LoVo (cell line): ENCODE measurements at places on chromosomes 1 and 21.

DNA sequence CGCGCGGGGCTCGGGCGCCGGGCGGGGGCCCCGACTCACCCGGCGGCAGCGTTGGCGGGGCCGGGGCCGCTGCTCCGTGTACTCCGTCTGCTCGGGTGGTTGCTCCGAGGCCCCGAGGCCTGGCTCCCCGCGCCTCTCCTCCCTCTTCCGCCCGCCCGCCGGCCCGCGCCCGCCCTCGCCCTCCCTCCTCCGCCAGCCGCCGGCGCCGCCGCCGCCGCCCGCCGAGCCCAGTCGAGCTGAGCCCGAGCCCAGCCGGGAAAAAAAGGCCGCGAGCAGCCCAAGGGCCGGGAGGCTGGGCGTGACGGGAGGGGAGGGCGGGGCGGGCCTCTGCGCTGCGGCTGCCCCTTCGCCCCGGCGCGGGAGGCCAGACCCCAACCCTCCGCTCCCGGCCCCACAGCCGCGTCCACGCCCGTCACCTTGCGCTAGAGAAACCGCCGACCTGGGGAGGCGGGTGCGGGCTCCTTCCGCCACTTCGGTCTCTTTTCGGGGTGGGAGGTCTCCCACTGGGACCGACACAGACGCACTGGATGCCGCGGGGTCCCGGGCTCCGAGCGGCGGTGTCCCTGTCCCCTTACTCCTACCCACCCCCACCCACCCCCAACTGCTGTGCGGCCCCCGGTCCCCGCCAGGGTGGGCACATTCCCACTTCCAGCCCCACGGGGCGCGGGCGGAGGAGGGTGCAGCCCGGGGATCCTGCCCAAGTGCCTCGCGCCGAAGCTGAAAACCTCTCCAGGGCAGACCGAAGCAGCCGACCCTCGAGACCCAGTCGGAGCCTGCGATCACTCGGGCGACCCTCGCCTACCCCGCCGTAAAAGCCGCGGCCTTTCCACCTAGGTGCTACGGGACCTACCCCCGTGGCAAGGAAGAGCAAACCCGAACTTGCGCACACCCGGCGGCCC lies at the start of gene CERS2:
Gene CERS2, minus strand, starts transcription at position 256 of the 899 bp plus-strand sequence. CDS start 5,745 bp downstream, outside the sequence.
- DNase-seq = peak; percentile 69

DNA sequence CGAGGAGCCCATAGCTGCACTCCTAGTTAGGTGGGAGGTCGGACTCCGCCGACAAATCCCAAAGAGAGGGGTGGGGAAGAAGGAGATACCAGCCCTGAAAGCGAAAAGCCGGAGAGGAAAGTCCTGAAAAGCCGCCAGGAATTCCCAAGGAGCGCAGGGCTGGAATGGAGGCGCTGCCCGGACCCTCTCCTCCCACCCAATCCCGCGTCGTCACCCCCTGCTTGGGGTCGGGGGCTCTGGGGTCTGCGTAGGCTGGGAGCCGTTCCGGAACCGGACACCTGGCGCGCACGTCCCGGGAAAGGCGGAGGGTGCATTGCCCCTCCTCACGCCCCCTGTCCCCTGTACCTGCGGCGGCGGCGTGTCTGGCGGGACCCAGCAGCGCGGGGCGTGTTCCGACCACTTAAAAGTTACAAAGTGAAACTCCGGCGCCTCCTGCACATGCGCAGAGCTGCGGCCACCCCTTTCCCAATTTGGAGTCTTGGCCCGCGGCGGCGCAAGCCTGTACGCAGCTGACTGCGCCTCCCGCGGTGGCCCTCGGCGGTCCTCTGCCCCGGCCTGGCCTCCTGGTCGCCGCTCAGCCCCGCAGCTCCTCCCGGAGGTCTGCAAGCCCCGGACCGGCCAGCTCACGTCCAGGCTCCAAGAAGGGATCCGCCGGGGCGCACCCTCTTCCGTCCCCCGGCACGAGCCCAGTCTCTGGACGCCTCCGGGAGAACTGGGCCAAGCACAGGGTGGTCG lies at the start of gene TMEM63A:
Gene TMEM63A, minus strand, starts transcription at position 422 of the 735 bp plus-strand sequence. CDS start 4,800 bp downstream, outside the sequence.
- peak; percentile 90 for DNase-seq

DNA sequence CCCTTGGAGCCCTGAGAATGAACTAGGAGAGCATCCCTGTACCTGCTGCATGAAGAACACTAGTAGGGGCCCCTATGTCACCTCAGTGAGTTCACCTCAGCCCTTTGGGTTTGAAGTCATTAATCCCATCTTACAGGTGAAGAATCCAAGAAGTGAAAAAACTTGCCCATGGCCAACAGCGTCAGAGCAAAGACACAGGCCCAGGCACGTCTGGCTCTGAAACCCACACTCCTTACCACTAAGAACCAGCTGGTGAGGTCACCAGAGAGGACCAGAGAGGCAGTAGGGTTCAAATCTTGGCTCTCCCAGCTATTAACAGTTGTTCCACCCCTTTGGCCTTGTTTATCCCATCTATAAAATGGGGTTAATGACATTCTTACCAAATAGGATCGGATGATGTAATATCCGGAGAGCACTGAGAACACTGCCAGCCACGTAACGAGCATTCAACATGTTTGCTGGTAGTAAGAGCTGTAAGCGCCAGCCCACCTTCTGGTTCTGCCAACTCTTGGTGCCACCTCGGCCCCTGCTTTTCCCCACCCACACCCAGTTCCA lies 8.8 kb downstream of the MATN1 start:
- DNase-seq = no peak

DNA sequence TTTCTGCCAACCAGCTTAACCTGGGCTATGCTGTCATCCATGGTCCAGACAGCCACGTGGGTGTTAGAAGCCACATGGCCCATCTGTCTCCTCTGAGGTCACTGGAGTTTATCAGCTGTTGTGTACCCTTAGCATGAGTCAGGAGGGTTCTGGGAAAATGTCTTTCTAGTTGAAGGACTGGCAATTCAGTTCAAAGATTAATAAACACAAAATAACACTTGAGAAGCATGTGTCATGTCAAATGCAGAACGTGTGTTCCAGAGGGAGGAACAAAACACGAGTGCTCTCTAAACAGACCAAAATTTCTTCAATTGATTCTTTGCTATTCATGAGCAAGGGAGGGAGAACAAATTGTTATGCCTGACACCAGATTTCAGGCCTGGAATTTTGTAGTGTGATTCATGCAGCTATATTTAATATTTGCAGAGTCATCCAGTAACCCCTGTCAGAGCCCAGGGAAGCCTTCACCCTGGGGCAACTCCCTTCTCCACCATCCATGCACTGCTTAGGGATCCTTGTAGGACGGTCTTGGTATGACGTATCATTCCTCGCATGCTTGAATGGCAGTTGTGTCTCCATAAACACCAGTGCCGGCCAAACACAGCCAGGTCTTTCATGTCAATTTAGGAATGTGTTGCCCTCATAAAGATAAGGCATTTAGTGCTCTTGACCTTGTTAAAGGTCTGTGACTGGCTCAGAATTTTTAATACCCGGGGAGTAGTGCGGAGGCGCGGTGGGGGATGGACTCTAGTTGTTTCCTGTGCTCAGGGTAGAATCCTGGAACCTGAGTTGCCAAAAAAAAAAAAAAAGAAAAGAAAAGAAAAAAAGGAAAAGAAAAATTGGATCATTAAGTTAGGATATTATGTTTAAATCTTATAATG lies 27.7 kb upstream of the DYRK1A start:
- DNase-seq = peak; percentile 89

GRCh38 chr1:207346513-207346912 lies 25.0 kb downstream of the CD55 start:
- DNase-seq = no peak

GRCh38 chr1:151457911-151458801 lies 1.1 kb downstream of the POGZ start:
- DNase-seq = peak; percentile 64

DNA sequence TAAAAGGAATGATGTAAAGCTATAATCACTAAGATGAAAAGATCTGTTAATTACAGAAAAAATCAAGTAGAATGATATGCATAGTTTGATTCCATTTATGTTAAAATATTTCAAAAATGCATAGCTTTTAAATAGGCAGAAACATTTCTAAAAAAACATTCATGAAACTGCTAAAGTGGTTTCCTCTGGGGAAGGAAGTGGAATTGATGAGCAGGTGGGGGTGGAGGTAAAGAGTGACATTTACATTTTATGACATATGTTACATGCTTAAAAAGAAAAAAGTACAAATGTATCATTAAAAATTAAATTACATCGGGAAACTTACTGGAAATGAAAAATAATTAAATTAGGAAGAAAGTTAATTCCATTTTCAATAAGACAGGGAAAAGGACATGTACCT lies 42.8 kb upstream of the JAK1 start:
- no peak for DNase-seq

GRCh38 chr1:203153989-203154821 lies 21.4 kb downstream of the MYBPH start:
- no peak for DNase-seq

DNA sequence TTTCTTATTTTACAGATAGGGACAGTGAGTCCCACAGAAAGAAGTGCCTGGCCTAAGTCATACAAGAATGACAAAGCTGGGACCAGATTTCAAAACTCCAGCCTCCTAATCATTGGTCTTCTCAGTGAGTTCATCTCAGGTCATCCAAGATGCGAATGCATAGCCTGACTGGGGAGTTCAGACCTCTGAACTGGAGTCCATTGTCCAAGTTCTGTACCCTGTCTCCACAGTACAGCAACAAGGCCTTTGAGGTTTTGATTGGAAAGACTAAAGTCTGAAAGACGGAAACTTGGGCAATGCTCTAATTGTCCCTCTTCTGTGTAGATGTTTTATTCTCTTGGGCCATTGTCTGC lies 62.0 kb downstream of the TNN start:
- no peak for DNase-seq

DNA sequence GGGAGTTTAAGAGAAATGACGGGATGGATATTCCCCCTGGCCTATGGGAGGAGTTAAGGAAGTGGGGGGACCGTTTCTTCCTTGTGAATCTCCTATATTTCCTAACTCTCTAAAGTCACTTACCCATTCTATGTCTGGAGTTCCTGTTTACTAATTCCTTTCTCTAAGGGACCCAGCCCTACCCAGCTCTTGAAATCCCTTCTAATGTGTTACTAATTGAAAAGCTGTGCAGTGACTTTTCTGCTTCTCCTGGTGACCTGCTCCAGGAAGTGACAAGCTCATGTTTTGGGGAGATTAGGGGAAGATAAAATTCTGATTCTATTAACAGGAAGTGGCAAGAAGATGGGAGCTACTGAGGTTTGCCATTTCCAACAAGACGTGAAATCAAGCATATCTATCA lies 4.0 kb upstream of the SAMSN1 start:
- no peak for DNase-seq
